ENCODE measurements at places on chromosomes 2 and 18.

GRCh38 chr18:58599106-58599505, 29.8 kb downstream of the ALPK2 start:
- no peak for DNase-seq

- DNase-seq = no peak
These were observed 173.5 kb upstream of the FOSL2 start for GRCh38 chr2:28219138-28219537.

GRCh38 chr2:69026691-69027459, 13.9 kb downstream of the ANTXR1 start:
- no peak for DNase-seq

DNA sequence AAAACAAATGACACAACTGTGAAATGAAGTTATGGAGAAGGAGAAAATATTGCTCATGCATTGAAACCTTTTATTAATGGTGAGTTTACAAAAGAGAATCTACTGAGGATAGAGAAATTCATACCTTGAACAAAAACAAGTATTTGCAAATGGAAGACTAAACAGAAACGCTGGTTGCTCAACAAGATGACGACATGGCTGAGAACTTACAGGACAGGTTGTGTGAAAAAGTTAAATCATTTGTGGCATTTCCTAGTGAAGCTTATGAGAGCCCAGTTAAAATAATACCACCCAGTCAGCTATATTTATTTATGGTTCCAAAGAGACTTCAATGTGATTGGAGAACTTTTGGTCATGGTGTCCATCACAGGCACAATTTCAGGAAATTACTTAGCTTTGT, 148.6 kb upstream of the PKDCC start:
- DNase-seq = no peak

DNA sequence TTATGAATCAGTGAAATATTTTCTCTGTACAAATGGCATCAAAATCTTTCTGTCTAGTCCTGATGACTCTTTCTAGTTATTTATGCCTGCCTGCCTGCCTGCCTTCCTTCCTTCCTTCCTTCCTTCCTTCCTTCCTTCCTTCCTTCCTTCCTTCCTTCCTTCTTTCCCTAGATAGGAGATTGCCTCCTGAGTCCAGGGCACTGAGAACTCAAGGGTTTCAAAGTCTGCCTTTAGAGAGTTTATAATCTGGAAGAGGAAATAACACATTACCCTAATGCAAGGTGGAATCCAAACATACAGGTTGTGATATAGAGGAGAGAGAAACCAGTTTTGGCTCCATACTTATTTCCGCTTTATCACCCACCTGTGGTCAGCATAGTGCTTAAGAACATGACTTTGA, 98.1 kb upstream of the SERPINE2 start:
- DNase-seq = no peak

GRCh38 chr2:112784199-112785189, at the start of gene IL1A:
TSS of gene IL1A (minus strand) at chr2:112784493. CDS start at chr2:112783770, 723 bp downstream.
- no peak for DNase-seq

- no peak for DNase-seq
These were observed 53.9 kb downstream of the NGEF start for GRCh38 chr2:232959139-232959538.

DNA sequence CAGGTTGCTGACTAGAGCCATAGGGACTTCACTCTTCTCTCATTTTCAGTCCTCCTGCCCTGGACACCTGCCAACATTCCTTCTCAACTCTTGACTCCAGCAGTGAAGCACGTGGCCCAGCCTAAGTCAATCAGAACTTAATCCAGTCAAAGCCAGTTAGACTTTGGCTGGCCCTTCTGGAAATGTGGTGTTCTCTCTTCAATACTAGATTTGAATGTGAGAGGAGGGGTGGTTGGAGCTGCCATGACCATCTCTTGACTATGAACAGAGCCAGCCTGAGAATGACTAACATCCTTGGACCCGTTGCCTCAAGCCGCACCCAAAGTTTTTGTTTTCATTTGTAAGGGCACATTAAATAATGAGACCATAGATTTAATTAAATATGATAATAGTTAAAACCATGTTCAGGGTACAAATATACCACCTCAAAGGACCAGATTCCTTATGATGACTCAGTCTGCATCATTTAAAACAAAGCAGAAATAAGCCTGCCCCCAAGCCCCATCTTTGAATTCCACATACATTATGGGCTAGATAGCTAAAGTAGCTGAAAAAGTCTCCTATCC, 49.7 kb upstream of the RASGRP3 start:
- no peak for DNase-seq

DNA sequence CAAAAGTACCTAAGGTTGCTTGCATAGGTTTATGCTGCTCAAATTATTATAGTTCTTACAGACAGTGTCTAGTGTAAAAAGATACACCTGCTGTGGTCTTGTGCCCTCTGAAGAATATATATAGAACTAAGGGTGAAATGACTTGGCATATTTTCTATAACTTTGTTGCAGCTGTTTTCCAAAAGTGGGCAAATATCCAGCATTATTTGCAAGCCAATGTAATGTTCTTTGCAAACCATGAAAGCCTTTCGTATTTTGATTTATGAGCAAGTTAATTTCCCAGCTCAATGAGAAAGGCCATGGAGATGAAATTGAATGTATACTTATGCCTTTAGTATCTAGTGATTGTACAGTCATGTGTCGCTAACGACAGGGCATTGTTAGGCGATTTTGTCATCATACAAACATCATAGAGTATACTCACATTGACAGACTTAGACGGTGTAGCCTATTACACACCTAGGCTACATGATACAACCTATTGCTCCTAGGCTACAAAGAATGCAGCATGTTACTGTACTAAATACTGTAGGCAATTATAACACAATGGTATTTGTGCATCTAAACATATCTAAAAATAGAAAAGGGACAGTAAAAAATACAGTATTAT, 116.3 kb downstream of the PLCL1 start:
- DNase-seq = no peak

DNA sequence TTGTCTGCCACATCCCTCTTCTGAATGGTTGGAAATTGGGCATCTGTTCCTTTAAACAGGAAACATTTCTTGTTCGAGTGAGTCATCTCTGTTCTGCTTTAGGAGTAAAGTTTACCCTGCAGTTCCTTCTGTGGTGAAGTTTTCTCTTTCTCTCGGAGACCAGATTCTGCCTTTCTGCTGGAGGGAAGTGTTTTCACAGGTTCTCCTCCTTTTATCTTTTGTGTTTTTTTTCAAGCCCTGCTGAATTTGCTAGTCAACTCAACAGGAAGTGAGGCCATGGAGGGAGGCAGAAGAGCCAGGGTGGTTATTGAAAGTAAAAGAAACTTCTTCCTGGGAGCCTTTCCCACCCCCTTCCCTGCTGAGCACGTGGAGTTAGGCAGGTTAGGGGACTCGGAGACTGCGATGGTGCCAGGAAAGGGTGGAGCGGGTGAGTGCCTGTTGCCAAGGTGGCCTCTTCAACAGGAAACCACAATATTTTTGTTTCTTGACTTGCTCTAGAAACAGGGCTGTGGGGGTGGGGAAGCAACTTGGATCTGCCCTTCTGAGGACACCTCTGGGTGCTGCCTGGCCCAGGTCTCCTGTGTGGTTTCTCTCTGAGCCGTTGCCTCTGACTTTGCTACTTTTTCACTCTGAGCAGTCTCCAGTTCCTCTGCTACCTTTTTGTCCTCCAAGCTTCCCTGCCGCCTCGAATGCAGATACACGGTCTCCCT, 2.2 kb upstream of the CASP8 start:
- DNase-seq = peak; percentile 97

GRCh38 chr18:58148954-58149471, 105.0 kb downstream of the NEDD4L start:
- DNase-seq = no peak

GRCh38 chr2:157236404-157236803, 21.1 kb upstream of the GALNT5 start:
- no peak for DNase-seq

GRCh38 chr2:165958313-165958960, 4.9 kb upstream of the TTC21B start:
- DNase-seq = no peak

DNA sequence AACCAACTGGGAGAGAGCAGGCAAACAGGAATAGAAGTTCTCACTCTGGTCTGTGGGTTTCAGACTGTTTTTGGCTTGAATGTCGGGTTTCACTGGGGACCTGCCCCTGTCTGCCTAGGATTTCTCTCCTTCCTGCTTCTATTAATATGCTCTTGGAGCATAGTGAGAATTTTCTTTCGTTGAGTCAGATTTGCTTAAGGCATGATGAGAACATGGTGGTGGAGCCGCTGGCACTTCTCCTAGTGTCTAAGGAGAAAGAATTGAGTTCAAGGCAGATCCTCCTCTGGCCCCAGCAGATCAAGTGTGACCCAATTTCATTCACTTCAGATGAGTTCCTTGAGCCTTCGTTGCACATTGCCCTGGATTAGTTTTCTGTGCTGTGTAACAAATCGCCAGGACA, 103.9 kb upstream of the HS6ST1 start:
- no peak for DNase-seq

GRCh38 chr18:37889963-37890362, 324.4 kb upstream of the CELF4 start:
- no peak for DNase-seq

DNA sequence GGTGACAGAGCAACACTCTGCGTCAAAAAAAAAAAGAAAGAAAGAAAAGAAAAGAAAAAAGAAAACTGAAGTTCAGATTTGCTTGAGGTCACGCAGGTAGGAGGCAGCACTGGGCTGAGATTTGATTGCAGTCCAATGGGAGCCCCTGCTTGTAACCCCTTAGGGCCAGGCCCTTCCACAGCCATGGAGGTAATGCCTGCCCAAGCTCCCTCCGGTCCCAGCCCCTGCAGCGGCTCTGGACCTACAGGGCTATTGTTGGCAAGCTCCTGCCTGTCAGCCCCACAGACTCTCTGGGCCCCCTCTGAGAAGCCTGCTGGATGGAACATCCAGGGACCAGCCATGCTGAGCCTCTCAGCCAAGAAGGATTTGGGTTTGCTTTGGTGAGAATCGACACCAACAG, 12.2 kb downstream of the ZFP36L2 start:
- no peak for DNase-seq

GRCh38 chr2:71503837-71504236, 50.5 kb downstream of the DYSF start:
- DNase-seq = no peak

DNA sequence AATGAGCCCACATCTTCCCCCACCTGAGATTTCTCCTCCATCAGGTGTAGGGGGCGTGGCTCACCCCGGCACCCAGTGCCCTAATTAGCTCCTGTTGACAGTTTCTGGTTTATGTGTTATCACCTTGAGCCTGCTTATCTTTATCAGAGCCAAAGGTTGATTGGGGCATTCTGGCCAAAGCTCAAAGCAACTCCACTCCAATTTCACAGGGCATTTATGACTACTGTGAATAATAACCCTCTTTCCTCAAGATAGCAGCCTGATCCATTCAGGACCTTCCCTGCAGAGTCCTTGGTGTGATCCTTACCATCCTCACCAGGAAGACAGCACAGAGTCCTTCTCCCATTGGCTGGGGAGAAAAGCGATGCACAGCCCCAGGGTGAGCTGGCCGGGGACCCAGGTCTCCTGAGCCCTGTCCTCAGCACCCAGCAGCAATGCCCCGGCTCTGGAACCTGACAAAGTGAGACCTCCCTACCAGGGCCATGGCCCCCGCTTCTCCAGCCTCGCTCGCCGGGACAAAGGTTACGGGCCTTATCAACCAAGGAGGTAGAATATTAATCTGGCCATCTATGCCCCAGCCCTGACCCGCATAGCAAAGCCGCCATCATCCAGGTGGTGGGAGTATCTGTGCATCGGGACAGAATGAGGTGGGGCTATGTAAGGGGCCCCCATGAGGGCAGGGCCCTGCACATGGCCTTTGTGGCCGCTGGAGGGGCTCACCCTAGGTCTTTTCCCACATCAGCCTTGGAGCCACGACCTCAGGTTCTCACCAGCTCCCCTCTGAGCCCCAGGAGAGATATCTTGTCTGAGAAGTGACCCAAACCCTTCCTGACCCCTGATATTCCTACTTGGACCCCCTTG, 64.5 kb downstream of the ZFP36L2 start:
- DNase-seq = no peak

GRCh38 chr2:59339121-59339836, 1098.2 kb upstream of the FANCL start:
- DNase-seq = no peak

- no peak for DNase-seq
These were observed 58.9 kb upstream of the FAM136A start for GRCh38 chr2:70360661-70361270.

DNA sequence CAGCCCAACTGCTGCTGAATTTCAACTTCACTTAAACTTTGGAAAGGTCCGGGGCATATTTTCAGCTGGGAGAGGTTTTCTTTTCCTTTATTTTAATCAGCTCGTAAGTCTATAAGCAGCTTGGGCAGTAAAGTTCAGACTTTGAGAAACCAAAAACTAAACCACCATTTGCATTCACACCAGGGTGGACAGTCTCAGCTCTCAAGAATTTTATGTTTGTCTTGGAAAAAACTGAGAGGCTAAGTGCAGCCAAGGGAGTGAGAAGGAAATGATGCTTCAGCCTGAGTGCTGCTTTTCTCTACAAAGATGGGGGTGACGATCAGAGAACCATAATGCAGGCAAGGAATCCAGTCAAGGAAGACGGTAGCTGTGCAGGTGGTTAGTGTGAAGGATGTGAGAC, 30.2 kb downstream of the MCFD2 start:
- DNase-seq = no peak

- no peak for DNase-seq
These were observed 94.3 kb downstream of the LIPG start for GRCh38 chr18:49656073-49656692.

DNA sequence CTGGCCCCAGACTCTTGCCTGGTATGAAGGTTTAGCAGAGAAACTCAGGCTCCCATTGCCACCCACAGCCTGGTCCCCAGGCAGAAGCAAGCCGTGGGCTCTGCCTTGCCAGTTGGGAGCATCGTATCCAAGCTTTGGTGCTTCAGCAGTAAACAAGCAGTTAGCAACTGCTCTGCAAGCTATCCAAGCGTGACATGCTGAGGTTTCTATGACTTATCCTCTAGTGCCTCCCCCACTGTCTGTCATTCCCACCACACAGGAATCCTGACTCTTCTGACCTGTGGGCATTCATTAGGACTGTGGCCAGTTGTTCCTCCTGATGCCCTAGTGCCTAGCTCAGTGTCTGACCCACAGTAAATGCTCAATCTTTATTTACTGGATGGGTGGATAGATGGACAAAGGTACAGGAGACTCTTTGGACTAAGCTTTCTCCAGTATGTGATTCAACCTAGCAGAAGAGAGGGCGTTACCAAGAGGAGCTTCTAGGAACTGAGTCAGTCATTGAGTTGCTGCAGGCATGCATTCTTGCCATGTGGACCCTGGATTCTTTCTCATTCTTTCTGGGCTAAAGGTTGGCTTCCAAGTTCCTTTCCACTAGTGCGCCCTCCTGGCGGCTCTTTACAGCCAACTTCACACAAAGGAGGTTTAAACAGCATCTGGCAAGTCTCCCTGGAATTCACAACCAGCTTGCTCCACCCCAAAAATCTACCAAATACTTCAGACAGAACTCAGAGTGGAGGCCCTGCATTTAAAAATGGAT, 40.6 kb upstream of the MRPL19 start:
- no peak for DNase-seq

DNA sequence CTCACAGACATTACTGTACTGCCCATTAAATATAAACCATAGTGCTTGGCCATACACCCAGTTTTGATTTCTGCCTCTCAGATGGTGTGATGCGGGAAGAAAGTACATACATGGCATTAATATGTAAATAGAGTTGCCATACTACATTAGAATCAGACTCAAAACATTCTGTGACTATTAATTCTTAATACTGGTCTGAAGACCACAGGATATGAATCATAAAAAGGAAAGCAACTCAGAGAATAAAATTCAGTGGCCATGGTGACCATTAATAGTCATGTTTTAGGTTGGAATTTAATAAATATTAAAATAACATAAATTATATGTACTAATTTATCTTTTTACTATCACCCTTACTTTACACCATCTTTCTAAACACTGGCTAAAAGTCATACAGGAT, 33.0 kb upstream of the WDR75 start:
- DNase-seq = no peak
